ENCODE measurements at places on chromosomes 13 and 19.

DNA sequence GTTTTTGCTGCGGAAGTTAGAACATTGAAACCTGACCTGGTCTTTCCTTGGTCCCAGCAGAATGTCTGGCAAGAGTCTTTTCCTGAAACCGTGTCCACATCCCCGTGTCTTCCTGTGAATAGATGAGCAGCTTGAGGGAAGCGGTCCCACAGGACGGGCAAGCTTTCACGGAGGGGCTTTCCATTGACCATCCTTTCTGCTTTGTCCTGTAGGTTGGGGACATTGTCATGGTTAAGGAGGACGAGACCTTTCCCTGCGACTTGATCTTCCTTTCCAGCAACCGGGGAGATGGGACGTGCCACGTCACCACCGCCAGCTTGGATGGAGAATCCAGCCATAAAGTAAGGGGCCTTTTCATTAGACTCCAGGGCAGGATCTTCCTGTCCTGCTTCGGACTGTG, 126.0 kb downstream of the ATP11A start:
- no peak for DNase-seq

- no peak for DNase-seq
These were observed 13.2 kb downstream of the AP3D1 start for GRCh38 chr19:2138061-2138728.

DNA sequence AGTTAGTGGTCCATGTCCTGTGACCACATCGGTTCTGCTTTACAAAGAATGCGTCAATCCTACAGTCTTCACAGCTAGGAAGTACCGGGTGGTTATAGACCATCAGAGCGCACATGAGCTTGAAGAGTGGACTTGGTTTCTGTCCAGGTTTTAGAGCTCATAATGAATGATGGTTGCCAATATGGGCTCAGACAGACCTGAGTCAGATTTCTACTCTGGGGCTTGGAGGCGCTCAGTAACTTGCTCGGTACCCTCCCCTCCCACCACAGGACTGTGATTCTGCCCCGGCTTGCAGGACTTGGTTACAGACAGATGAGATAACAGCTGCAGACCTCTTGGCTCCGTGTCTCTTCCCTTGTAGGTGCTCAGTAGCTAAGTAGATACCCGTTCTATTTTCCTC, 284.7 kb downstream of the TSHZ3 start:
- no peak for DNase-seq

GRCh38 chr19:51524666-51525264, 6.7 kb downstream of the SIGLEC6 start:
- DNase-seq: no peak

- DNase-seq: peak; percentile 95
These were observed at the start of gene ZNF345 for GRCh38 chr19:36850559-36851442. TSS of gene ZNF345 (plus strand) at chr19:36850876. CDS start at chr19:36876831, 25,955 bp downstream.

DNA sequence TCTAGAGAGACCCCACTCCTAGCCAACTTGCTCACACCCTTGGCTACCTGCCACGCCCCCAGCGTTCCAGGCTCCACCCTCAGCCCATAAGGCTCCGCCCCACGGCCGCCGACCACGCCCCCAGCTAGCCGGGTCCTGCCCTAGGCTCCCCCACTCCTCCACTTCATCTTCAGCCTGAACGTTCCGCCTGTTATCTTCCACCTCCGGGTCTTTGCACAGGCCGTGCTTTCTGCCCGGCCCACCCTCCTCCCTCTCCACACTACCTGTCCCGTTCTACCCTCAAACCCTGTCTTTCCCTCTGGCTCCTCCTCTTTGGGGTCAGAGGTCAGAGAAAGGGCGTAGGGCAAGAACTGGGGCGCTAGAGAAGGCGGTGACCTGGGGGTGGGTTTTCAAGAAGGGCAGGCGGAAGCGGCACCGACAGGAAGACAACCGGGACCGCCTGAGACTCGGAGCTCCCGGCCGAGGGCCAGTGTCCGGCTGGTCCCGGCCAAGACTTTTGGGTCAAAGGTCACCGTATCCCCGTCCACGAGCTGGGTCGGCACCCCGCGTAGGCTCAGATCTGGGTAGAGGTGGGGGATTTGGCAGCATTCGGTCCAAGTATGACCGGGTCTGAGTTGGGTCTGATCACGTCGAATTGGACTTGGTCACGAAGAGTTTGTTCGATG, 2.2 kb downstream of the PDE4C start:
- DNase-seq: no peak

DNA sequence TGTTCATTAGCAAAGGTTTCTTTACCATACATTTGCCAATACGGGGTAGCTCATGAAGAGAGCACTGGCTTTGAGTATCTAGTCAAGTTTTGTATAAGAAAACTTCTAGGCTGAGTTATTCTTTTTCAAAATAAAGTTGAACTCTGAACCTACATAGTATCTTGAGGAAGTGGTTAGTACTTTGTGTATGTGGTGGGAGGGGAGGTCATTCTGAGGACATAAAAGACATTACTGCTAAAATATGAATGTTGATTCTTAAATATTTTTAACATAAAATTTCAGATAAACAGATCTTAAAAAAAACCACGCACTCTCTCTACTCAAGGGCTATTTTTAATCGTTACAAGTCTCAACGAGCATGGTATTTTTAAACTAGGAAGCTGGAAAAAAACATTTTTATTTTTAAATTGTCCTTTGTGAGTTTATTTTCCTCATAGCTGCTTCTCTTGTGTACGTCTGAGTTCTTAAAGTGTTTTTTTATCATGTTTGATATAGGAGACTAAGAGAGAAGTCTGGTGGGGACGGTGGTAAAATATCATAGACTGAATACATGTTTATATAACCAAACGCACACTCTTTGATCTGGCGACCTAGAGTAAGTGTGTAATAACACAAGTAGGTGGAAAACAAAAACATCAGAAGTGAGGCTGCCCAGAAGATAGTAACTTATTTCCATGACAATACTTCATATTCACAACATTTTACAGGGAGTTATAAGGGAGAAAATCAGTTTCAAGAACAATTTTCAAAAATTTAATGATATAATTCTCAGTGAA, 118.0 kb upstream of the POSTN start:
- DNase-seq: no peak

DNA sequence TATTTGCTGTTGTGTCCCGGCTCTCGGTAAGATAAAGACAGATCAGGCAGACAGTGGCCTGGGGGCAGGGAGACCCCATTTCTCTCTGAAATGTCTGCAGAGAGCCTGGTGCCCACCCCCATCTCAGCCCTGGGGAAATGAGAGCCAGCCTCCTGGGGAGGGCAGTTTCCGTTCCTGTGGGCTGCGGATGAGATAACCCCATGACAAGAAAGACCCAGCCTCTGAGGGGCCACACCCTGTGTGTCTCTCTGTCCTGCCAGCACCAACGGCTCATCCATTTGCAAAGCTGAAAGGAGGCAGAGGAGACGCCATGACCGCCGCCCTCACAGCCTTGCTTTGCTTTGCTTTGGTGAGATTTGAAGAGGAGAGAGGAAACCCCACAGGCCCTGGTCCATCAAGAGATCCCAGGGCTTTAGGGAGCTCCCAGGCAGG, 28.1 kb upstream of the KIR3DL3 start:
- DNase-seq: no peak

GRCh38 chr19:57465680-57466381, 8.9 kb upstream of the VN1R1 start:
- DNase-seq: peak; percentile 39

GRCh38 chr19:38022791-38023670, 116.0 kb downstream of the SIPA1L3 start:
- DNase-seq: no peak

DNA sequence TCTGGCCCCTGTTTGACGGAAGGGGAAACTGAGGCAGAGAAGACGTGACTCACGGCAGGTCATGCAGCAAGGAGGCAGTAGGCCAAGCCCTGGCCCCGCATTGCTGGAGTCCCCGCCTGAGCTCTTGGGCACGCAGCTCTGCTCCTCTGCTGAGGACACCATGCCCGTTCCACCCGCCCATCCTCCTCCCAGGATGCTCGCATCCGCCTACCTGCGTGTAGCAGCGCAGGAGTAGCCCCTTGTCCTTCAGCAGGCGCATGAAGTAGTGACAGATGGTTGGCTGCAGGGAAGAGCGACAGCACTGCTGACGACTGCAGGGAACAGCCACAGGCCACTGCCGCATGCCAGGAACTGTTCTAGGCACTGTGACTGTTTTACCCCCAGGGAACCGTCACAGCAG, 10.5 kb downstream of the SIRT2 start:
- no peak for DNase-seq

DNA sequence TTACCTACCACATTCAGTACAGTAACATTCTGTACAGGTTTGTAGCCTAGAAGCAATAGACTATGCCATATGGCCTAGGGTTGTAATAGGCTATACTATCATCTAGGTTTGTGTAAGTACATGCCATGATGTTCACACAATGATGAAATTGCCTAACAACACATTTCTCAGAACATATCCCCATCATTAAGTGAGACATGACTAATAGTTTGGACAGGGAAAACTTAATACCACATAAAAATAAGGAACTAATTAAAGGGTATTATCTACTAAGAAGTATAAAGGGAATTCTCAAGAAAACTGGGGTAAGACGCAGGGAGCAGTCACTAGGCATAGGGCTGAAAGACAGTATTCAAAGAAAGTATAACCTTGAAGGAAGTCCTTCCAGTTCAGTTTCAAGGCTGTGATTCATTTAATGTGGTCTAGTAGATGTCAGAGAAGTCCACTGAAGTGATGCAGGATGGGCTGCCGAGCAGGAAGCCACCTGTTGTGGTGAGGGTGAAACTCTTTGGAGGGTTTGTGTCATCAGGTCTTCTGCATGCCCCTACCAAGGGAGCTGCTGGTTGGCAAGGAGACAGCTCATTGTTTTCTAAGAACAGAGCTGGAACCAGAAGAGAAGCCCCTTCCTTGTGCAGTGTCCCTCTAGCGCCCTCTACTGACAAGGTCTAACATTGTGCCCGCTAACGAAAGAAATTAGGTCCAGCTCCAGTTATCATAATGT, 122.9 kb downstream of the OLFM4 start:
- DNase-seq: peak; percentile 41

- no peak for DNase-seq
These were observed 640 bp upstream of the MIDN start for GRCh38 chr19:1247748-1248138.

DNA sequence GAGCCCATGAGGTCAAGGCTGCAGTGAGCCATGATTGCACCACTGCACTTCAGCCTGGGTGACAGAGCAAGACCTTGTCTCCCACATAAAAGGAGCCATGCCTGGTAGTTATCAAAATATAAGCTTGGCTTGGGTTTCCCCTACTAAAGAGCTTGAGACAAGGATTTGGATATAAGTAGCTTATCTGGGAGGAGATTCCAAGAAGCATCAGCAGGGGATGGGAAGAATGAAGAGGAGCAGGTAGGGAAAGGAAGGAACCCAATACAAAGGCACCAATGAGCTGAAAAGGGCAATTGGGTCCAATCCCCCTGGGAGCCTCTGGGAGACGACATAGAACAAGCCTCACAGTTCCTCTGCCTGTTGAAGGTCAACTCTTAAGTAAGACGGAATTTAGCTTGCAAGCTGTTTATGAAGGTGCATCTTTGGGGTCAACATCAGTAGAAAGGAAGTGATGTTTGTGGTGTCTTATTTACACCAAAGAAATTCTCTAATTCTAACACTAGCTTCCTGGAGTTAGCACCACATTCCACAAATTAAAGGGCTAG, 7.4 kb upstream of the CLEC4G start:
- no peak for DNase-seq

- DNase-seq: no peak
These were observed 1.5 kb downstream of the HIPK4 start for GRCh38 chr19:40388481-40388880.

DNA sequence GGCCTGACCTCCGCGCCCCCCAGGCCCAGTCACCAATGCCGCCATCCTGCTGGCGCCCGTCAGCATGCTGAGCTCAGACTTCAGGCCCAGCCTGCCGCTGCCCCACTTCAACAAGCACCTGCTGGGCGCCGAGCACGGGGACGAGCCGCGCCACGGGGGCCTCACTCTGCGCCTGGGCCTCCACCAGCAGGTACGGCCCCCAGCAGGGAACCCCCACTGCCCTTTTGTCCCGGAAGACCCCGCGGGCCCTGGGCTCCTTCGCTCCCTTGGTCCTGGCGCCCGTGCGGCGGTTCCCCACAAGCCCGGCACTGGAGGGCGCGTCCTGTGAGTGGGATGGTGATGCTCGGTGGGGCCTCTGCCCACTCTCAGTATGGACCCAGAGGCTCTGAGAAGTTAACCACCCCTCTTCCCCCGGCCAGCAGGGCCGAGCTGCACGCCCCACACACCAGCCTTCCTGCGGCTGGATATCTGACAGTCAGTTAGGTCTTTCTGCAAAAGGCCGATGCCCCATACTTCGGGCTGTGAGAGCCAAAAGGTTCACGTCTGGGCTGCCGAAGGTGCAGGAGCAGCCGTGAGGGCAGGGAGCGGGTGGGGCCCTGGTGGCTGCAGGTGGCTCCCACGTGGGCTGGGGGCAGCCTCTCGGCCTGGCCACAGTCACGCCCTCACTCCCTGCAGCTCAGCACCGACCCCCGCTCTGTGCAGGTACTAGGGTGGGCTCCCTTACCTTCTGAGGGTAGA, 8.0 kb downstream of the WDR18 start:
- no peak for DNase-seq

DNA sequence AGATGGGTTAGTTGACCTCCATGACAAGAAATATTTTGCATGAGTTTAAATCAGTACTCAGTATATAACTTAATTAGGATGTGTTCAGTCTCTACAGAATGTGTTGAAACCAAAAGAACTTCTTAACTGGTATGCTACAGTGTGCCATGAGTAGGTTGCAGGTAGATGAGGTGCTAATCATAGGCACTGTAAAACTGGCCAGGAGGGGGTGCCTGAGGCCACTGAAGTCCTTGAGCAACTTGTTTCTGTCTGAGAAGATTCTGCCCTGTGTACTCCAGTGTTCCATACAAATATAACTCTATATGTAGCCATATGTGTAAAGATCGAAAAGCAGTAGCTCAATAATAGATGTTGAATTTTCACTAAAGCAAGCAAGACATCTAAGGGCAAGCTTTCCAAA, 549.2 kb upstream of the KLF12 start:
- no peak for DNase-seq

DNA sequence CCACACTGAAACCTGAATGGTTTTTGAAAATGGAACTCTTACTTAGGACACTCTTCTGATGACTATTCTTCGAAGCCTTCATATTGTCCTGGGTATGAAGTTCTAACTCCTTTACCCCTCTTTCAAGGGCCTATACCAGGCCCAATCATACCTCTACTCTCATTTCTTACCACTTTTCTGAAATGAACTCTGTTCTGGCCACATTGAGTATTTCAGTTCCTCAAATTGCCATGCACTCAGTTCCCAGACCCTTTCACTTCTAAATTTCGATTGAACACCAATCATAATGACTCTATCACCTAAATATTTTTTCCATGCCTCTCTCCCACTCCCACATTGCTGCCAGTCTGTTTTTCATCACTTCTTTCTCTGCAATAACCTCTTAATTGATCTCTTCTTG, 53.7 kb downstream of the LACC1 start:
- no peak for DNase-seq
